ENCODE measurements at places on chromosomes 13 and 19.

DNA sequence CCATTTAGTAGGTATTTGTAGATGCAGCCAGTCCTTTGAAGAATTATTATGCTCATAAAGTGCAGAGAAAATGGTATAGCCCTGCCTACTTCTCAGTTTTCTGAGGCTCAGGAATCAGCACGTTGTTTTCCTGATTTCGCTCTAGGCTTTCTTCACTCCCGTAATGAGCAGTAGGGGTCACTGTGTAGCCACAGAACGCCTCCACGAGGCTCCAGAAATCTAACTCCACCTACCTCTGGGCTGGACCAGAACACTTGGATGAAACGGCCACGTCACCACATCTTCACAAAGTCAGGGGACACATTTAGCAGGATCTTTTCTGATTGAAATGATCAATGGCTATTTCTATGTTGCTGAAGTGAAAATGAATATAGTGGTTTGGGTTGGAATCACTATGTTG, 49.8 kb upstream of the GTF3A start:
- DNase-seq = peak; percentile 15

GRCh38 chr13:33645591-33646554, 172.1 kb upstream of the RFC3 start:
- DNase-seq = no peak

DNA sequence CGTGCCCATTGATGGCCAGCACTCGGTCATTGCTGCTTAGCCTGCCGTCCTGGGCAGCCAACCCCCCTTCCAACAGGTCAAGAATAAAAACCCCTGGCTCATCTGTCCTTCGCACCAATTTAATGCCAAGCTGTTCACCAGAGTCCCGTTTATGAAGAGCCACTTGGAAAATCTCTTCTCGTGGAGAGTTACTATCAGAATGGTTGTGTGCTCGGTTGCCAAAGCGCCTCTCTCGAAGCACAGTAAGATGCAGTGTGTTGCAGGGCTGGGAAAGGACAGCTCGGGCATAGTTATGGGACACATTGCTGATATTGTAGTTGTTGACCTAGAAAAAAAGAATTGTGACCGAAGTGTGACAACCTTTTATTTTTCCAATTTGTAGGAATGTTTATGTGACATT, 57.9 kb downstream of the LNX2 start:
- no peak for DNase-seq

- no peak for DNase-seq
Observed at GRCh38 chr19:1151917-1152587, 22.0 kb downstream of the SBNO2 start.

DNA sequence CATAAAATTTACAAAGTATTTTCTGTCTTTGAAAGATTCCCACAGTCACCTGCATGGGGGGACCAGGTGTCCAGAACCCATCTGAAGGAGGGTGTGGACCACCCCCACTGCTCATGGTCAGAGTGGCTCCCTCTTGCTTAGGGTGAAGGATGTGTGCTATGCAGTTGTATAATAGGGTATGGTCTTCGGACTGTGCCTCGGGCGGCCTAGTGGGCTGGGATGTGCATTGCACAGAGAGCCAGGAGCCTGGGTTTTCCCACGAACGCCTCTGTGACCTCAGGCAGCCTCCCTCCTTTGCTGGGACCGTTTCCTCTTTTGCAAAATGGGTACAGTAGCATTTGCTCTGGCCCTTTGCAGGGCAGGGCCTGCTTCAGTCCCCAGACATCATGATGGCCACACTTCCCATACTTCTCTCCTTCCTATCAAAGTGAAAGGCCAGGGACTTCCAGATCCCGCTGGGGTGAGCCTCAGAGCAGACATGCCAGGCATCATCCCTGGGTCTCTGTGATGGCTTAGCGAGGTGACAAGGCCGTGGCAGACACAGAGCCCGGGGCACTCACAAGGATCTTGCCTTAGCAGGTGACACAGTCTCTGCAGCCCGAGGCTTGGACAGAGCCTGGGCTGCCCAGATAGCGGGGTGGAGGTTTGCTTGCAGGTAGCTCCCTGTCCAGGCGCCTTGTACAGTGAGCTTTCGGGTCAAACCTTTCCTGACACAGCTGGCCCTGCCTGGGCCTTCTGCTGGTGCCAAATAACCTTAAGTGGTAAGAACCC, 59.4 kb upstream of the ZNF536 start:
- no peak for DNase-seq

GRCh38 chr13:98007001-98007400, 53.5 kb downstream of the IPO5 start:
- DNase-seq = no peak

- no peak for DNase-seq
Observed at GRCh38 chr19:1110809-1111640, 7.2 kb downstream of the GPX4 start.

GRCh38 chr19:39304701-39305571, 8.7 kb downstream of the IFNL1 start:
- no peak for DNase-seq

GRCh38 chr19:58476498-58477015, 405 bp downstream of the ZNF446 start:
- DNase-seq = no peak

DNA sequence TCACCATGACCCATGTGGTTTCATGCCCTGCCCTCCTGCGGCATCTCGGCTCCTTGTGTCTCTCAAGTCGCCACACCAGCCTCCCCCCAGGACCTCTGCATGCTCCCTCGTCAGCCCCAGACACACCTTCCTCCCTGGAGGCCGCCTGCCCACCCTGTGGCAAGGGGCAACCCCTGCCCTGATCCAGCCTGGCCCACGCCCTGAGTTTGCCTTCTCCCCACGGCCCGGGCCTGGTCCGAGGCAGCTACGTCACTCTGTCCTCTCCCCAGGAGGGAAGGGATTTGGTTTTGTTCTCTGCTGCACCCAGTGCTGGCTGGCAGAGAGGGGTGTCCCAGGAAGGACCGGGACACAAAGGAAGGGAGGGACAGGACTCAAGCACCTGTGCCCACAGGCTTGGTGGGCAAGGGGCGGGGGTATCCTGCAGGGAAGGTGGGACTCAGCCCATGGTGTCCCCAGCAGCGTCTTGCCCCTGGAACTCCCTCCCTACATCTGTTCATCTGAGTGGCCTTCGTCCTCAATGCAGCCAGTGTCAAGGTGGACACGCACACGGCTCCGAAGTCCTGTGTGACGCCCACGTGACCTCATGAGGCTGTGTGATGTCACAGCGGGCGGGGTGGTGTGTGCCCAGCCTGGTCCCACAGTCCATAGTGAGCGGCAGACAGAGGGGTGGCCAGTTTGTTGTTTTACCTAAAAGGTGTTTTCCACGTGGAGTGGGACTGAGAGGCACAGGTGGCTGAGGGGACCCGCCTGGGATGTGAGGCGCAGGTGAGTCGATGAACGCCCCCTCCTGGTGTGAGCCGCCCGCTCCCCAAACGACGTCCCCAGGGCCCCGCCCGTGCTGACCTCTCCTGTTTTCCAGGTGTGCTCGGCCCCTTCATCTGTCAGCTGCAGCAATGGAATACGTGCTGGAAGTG, at the start of gene TEX29:
Gene TEX29, plus strand, starts transcription at position 645 of the 914 bp plus-strand sequence. Its CDS starts 249 bp downstream, at position 894.
- no peak for DNase-seq

DNA sequence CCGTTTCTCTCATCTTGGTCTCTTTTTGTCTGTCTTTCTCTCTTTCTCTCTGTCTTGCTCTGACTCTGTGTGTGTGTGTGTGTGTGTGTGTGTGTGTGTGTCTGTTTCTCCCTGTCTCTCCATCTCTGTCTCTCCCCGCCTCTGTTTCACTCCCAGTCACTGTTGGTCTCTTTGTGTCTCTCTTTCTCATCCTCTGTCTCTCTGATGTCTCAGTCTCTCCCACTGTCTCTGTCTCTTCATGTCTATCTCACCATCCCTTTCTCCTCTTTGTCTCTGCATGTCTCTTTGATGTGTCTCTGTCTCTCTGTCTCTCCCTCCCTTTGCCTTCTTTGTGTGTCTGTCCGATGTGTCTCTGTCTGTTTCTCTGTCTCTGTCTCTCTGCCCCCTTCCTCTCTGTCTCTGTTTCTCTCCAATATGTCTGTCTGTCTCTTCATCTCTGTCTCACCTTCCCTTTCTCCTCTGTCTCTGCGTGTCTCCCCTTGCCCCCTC, 2.5 kb downstream of the NFIC start:
- no peak for DNase-seq

GRCh38 chr19:38564981-38565690, 52.6 kb downstream of the MAP4K1 start:
- DNase-seq = no peak

GRCh38 chr13:50526661-50527071, 316.8 kb downstream of the DLEU7 start:
- DNase-seq = no peak

- peak; percentile 26 for DNase-seq
Observed at GRCh38 chr19:14337510-14337909, 43.7 kb upstream of the ADGRE5 start.

- no peak for DNase-seq
Observed at GRCh38 chr19:47511128-47511517, 3.7 kb downstream of the NAPA start.

DNA sequence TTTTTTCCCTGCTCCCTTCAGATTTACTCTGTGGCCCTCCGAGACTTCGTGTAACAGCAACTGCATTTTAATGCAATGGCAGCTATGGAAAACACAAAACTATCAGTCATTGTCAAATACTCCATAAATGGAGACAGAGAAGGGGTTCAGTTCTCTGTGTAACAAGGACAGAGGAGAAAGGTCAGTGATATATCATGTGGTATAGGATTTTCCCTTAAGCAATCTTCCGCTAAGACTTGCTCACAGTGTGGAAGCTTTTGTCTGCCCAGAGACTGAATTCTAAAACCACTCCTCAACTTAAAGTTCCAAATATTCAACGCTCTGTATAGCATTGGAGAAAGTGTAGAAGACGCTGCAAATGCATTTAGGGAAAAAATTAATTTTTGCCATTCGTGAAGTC, 111.3 kb upstream of the EDNRB start:
- DNase-seq = no peak

DNA sequence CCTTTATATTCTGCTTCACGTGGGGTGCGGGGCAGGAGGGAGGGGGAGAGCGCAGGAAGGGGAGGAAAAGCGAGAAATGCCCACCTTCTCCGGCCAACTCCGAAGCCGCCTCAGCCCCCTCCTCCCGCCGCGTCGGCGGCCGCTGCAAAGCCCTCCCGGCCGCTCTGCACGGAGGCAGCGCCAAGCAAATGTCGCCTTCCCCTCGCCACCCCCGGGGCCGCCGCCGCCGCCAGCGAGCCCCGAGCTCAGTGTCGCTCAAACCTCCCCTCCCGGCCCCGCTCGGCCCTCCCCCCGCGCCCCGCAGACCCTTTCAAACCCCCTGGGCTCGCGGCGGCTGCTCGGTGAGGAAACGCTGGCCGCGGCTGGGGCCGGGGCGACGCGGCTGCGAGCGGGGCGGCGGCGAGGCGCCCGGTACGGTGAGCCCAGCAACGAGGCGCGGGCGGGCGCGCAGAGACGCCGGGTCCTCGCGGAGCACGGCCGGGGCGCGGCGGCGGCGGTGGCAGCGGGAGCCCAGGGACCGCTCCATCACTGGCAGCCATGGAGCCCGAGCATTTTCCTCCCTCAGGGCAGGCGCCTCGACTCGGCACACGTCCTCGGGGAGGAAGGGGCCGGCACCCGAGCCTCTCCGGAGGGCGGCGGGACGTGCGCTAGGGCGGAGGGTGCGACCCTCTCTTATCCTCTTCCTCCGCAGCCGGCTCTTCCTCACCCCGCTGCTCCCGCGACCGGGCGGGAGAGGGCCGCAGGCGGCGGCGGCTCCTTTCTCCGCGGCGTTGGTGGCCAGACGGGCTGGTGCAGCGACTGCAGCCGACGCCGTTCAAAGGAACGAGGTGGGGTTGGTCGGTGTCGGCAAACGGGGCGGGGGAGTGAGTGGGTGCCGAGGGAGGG, 463 bp upstream of the TSC22D1 start:
- DNase-seq = peak; percentile 10
